ENCODE measurements at places on chromosomes 11 and 22.
A peak's percentile ranks its signal among the peaks of the same experiment; 100 is the strongest.

- no peak for DNase-seq
Observed at GRCh38 chr11:67048515-67049130, 8.0 kb upstream of the RHOD start.

DNA sequence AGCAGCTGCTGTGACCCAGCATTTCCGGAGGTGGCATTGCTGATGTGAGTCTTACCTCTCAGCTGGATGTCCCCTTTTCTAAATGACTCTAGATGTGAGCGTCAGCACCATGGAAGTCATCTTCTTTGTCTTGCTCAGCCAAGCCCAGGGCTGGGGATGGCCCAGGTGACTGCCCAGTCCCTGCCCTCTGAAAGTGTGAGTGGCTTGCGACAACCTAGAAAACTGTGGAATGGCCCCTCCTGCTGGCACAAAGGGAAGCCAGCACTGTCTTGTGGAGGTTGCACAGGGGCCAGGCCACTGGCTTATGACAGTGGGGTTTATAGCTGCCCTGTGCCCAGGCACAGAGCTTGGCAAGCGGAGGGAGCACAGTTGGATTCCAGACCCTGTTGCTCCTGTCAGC is 6.2 kb downstream of the TUB start:
- no peak for DNase-seq

- DNase-seq, result no peak
Observed at GRCh38 chr22:44586999-44587736, 89.1 kb upstream of the RTL6 start.

GRCh38 chr22:32205974-32206773 is 1.3 kb upstream of the RFPL2 start:
- DNase-seq, result no peak

DNA sequence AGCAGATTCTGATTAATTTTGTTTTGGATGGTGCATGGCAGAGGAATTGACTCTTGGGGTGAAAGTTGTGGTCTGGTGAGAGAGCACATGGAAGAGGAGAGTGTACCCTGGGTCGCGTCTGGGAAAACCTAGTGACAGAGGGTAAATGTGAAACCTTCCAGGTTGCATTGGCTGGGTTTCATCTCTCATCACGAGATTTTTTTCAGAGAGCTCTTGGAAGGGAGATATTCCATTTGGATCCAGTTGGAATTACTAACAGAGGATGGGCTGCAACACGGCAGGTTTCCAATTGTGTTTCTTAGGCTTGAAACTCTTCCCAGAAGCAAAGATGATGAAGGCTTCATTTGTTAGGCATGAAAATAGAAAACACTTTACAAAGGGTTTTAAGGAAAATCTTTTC is 109.7 kb upstream of the MTMR2 start:
- no peak for DNase-seq

DNA sequence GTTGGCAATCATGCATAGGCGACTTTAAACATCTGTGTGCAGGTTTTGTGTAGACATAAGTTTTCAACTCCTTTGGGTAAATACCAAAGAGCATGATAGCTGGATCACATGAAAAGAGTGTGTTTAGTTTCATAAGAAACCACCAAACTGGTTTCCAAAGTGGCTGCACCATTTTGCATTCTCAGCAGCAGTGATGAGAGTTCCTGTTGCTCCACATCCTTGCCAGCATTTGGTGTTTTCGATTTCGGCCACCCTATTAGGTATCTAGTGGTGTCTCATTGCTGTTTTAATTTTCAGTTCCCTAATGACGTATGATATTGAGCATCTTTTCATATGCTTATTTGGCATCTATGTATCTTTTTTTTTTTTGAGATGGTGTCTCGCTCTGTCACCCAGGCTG is 62.8 kb upstream of the CCND1 start:
- DNase-seq, result no peak

- no peak for DNase-seq
Observed at GRCh38 chr11:66328031-66328301, 8.3 kb downstream of the RIN1 start.

DNA sequence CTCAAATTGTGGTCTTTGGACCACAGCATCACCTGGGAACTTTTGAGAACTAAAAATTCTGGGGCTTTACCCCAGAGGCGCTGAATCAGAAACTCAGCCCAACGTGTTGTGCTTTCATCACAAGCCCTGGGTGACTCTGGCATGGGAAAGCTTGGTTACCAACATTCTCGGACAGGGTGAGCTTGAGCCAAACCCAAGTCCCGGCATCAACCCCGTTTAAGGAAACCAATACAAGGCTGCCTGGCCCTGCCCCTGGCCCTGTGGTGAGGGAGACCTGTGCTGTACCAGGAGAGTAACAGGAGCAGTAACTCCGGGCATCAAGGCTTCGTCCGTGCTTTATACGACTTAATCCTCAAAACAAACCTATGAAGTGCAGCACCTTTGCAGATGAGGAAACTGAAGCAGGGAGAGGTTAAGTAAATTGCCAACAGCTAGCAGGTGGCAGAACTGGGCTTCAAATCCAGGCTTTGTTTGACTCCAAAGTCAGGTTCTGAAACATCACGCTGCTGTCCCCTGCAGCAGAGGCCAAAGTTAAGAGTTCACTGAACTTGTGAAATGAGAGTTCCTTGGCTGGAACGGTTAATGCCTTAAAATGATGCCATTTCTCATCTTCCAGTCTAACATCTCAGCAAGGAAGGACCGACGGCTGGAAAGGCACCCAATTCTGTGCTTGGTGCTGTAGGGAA is 64.1 kb upstream of the BID start:
- peak; percentile 80 for DNase-seq

- DNase-seq, result no peak
Observed at GRCh38 chr11:19697721-19698121, 14.9 kb upstream of the NAV2 start.

DNA sequence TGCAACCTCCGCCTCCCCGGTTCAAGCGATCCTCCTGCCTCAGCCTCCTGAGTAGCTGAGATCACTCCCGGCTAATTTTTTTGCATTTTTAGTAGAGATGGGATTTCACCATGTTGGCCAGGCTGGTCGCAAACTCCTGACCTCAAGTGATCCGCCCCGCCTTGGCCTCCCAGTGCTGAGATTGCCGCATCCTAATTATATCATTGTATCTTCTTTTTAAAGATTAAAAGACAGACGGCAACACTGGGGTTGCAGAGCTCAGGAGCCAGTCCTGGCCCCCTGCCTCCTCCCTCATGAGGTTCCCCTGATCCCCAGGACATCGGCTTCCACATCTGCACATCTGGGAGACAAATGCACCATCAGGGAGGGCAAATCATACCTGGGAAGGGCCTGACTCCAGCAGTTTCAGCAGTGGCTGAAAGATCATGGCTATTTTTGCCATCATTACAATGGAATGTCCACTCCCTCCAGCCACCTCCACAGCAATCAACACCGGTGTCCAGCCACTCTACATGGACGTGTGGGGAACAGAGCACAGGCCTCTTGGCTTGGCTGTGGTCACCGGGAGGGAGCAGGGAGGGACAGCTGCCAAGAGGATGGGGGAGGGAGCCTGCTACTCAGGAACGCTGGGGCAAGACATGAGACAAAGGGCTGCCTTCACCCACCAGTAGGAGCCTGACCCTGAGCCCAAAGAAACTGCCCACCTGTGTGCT is 9.2 kb upstream of the CELSR1 start:
- no peak for DNase-seq

DNA sequence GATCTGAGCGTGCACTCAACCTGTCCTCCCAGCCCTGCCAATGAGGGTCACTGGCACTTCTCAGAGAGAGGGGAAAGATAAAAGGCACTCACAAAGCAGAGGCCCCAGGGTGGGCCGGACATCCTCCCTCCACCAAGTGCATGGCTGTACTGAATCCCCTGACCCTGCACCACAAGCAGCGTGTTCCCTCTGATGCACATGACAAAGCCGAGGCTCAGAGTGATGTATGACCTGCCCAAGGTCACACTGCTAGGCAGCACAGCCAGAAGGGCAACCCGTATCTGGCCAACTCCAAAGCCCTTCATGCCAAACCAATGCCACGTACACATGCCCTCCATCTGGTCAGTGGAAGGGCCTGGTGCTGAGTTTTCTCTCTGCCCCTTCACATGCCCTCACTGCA is 22.1 kb downstream of the SPATA19 start:
- DNase-seq, result no peak

- no peak for DNase-seq
Observed at GRCh38 chr22:39806109-39806508, 87.5 kb downstream of the ENTHD1 start.

DNA sequence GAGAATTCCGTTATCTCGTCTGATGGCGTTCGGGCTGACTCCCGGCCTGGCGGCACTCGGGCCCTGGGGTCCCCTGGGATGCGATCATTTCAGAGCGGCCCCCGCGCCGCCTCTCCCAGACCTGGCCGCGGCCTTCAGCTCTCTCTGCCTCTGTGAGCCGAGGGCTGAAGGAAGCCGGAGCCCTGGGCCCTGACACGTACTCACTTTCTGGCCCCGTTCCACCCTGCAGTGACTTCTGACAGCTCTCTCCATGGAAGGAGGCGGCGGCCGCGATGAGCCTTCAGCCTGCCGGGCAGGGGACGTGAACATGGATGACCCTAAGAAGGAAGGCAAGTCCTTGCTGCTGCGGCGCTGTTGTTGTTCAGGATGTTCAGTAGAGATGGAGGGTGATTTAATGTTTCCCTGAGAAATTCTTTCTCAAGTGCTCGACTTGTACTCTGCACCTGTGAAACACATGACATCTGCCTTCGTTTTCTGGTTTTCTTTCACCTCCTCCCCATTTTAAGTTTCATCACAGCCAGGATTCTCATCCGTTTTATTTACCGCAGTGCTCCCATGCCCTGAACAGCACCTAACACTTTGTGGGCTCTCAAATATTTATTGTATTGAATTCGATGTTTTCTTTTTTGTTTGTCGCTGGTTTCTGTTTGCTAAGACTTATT is 612 bp downstream of the GTSE1 start:
- DNase-seq, result no peak

- no peak for DNase-seq
Observed at GRCh38 chr22:29710922-29711593, 8.7 kb upstream of the CABP7 start.

DNA sequence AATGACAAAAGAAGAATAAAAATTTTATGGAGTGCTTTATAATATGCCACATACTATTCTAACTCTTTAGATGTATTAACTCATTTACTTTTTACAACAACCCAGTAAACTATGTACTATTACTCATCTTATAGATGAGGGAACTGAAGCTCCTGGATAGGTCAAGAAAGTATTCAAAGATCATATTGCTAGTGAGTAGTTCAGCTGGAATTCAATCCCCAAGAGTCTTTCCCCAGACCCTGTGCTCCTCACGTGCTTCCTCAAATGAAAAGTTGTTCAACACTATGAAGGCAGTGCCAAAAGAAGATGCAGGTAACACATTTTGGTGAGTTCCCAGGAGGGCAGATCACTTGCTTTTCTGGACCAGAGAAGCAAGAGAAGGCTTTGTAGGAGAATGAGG is 46.8 kb downstream of the BTG4 start:
- DNase-seq, result no peak
